Stimulated activated CD8-positive, alpha-beta memory T cell treated with anti-CD3 and anti-CD28 coated beads, Interleukin-4, amount 100 ng/mL, for 1 hour (primary cell): ENCODE measurements at places on chromosomes 4 and X.

DNA sequence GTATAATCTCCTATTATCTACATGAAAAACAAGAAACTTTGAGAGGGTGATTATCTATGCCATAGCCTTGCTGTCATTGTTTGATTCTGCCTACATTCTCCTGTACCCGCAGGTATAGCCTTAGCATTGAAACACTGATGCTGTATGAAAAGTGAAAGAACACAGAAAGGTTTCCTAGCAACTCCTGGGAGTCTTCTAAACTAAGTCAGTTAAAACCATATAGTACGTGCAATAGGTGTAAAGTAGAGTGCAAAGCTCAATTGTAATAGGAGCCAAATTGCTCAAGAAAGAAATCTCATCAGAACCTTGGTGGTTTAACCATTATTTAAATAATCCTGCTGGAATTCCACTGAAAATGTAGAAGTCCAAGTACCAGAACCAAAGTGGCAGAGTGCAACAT is 489.7 kb downstream of the PCDH10 start:
- no peak for DNase-seq

- DNase-seq: no peak
Observed at GRCh38 chr4:14084598-14084997, 457.1 kb upstream of the BOD1L1 start.

DNA sequence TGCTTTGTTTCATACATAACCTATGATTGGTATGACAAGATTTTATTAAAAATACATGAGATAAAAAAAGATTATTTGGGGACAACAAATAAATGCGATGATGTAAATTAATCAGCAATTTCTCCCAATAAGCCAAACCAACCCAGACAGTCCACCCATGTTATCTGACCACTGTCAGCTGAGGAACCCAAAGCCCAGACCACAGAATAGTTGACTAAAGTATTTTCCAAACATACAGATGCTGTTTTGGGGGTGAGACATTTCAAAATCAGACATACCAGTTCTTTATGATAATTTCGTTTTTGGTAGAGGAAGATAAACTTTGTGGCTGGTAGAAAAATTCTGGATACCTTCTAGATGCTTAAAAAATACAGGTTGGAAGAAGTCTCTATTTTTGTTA is 650.8 kb upstream of the FAM241A start:
- DNase-seq: no peak

- DNase-seq: no peak
Observed at GRCh38 chr4:156948133-156948532, 23.5 kb downstream of the PDGFC start.

DNA sequence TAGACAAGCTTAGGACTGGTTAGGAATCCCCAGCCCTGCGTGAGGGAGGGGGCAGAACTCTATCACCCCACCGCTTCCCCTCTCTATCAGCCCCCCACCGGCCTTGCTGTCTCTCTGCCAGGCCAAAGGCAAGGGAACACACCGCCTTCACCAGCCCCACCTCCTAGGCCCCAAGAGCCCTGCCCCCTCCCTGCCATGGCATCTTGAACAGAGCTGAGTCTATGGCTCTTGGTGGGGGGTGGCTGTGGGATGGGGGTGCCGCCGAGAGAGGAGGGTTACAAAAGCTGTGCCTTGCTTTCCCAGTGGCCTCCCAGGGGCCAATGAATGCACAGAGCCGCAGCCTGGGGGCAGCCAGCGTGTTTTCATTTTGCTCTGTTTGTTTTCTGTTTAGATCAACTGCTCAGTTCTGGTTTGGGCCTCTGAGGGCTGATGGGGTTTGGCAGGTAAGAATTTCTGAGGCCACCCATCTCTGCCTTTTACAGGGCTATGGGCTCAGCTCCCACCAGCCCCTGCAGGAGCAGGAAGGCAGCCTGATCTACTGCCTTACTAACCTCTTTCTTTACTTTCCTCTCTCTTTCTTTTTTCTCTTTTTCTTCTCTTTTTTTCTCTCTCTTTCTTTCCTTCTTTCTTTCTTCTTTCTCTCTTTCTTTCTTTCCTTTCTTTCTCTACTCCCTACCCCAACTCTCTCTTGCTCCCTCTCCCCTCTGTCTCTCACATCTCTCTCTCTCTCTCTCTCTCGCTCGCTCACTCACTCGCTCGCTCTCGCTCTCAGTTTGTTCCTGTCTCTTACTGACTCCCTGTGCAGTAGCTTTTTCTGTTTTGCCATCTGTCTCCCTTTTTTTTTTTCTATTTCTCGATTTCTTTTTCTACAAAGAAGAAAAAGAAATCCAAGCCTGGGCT is 128.3 kb downstream of the PJA1 start:
- no peak for DNase-seq

DNA sequence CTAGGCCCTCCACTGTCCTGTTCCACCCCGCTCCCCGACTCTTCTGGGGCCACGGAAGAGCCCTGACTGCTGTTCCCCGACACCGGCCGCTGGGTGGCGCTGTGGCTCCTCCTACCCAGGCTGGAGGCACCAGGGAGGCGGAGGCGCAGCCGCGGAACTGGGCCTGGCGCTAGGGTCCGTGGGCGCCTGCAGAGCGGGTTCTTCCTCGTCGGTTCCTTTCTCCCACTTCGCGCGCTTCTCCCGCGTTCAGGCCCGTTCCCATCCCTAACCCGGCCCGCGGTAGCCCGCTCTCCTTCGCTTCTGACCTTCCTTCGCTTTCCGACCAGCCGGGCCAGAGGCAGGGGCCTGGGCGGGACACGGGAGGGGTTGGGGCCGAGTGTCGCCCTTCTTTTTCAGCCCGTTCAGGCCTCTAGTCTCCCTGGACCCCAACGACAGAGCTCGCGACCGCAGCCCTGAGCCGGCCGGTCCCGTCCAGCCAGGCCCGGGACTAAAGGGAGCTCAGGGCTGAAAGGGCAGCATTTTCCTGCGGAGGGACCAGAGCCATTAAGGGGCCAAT is 34.3 kb downstream of the NALF2 start:
- DNase-seq: peak; percentile 58

DNA sequence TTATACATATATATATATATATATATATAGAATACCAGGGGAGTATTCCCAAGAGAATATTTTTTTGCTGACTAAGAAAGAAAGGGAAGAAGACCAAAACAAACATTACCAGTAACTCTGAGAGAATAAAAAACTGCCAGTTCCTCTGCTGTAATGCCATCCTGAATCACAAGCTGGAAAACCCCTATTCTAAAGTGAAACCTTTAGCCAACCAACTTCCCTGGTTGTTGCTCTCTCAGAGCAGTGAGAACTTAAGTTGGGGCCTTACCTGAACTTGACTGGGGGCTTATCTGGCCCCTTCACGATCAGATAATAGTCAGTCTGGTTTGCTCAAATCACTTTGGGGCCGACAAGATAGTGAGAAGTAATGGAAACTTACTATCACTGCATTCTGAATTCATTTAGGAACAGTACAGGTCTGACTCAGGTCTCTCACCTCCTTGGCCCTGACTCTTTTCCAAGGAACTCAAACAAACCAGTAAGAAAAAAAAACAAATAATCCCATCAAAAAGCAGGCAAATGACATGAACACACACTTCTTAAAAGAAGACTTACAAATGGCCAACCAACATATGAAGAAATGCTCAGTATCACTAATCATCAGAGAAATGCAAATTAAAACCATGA is 62.5 kb downstream of the CD40LG start:
- DNase-seq: no peak

- DNase-seq: no peak
Observed at GRCh38 chrX:127943571-127943970, 108.6 kb downstream of the ACTRT1 start.

GRCh38 chrX:147828719-147829118 is 83.0 kb upstream of the FMR1 start:
- DNase-seq: no peak

- no peak for DNase-seq
Observed at GRCh38 chrX:41858161-41858775, 65.1 kb downstream of the CASK start.

- no peak for DNase-seq
Observed at GRCh38 chrX:10902001-10902400, 209.1 kb upstream of the HCCS start.

DNA sequence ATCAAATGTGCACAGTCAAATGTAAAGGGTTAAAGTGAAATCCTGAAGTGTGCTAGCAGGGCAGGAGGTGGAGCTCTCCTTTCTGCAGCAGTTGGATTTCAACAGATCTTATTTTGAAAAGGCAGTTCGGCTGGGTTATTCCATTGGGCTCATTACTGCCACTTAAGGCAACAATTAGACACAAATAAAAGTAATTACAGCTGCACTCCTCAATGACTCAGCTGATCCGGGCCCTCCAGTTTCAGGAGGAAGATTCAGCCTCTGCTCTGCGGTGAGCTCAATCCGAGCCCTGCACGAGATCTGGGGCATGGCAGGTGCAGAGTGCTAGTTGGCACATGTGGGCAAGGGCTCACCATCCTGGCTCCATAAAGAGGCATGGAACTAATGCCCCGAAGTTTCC is 85.4 kb downstream of the PHKA2 start:
- DNase-seq: no peak

DNA sequence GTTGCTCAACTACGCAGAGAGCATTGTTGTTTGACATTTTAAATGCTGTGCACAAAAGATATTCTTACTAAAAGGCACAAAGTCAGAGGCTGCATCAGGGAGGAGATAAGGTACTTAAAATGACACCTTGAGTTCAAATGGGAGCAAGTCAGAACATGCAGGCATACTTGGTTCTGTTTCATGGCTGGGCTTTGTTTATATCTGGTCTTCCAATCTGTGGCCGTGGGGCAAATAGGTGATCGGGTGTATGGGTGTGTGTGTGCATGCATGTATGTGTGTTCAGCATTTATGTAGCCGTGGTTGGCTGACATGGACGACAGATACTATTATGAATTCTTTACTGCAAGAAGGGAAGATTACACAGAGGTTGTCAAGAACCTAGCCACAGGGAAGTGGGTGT is 106.1 kb downstream of the RASL11B start:
- no peak for DNase-seq

GRCh38 chr4:47525154-47525819 is 40.2 kb downstream of the ATP10D start:
- no peak for DNase-seq

DNA sequence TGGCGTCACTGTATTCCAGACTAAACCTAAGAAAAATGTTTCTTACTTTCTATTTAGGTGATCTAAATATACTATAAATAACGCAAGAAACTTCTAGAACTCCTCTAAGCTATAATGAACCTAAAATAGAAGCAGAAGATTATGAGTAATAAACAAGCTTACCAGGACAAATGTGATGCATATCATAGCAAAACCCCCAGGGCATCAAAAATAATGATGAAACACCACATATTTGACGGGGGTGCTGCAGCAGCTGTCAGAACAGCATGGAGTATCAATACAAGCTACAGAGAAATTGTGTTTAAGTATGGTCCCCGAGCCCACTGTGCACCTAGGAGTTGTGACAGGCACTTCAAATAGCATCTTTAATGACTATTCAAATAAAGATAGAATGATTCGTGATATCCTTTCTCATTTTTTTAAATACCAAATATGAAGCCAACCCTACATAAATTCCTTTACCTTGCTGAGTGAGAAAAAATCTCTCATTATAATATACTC is 337.3 kb downstream of the CENPC start:
- no peak for DNase-seq

GRCh38 chrX:152177497-152178269 is 39.3 kb upstream of the MAGEA10 start:
- DNase-seq: no peak

GRCh38 chr4:2333916-2334644 is 72.2 kb upstream of the MXD4 start:
- DNase-seq: no peak

DNA sequence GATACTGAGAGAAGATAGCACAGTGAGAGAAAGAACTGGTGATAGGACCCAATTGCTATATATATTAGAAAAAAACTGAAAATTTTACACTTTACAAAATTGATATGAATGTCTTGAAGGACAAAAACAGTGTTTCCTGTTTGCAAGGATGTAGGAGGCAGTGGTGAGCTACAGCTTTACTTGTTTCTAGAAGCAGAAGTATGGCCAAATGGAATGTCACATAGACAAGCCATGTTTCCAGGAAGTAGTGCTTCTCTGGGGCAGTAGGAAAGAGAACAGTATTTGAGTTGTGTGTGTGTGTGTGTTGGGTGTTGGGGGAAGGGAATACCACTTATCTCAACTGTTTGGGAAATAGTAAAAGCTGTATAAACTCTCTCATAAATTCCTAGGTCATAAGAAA is 60.9 kb upstream of the IBSP start:
- no peak for DNase-seq

DNA sequence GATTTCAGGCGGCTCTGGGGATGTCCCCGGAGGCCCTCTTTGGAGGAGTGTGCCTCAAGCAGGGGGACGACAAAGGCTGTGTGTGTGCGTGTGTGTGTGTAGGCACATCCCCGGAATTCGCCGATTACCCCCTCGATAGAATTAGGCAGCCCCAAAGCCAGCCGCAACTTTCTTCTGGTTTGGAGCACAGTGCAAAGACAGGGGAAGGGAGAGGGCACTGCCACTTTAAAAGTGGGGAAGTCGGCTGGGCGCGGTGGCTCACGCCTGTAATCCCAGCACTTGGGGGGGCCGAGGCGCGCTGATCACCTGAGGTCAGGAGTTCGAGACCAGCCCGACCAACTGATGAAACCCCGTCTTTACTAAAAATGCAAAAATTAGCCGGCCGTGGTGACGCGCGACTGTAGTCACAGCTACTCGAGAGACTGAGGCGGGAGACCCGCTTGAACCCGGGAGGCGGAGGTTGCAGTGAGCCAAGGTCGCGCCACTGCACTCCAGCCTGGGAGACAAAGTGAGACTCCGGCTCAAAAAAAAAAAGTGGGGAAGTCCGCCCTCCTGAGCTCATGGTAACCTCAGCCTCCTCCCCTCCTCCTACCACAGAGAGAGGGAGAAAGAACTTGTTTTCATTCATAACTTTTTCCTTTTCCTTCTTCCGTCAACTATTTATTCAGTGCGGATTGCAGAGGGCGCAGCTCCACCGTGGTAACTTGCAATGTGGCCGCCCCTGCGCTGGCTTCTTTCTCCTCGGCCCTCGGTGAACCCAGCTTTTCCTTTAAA is 2.4 kb downstream of the SPRY1 start:
- DNase-seq: no peak

DNA sequence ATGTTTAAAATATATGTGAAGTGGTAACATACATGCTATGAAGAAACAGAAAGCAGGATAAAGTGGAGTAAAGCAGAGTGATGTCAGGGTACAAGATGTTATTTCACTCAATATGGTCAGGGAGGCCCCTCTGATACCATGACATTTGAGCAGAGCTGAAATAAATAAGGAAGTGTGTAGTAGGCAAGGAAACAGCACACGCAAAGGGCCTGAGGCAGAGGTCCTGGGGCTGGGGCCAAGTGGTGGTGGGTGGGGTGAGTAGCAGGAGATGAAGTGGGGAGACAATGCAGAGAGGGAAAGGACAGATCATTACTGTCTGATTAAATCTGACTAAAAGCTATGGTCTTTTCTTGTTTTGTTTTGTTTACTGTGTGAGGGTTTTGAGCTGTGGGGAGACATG is 61.1 kb downstream of the FAM13A start:
- DNase-seq: no peak

- no peak for DNase-seq
Observed at GRCh38 chrX:72019487-72019886, 108.8 kb downstream of the NHSL2 start.

GRCh38 chr4:1337376-1337831 is 9.6 kb upstream of the UVSSA start:
- peak; percentile 22 for DNase-seq

GRCh38 chr4:26459054-26459755 is 31.1 kb downstream of the CCKAR start:
- no peak for DNase-seq
